ENCODE measurements at places on chromosomes 6 and 20.

DNA sequence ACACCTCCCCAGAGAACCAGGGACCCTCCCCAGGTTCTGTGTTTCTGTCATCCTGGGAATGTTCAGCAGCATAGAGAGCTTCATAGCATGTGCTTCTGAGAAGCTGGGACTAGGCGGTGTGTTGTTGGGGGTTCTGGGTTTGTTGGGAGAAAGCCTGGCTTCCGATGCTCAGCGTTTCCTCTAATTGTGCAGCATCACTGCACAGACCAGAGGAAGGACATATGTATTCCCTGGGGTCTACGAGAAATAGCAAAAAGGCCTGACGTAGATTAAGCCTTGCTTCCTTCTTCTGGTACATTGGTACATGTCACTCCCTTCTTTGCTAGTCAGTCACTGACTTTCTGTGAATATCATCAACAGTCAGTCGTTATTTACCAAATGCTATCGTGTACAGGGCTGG is 96.9 kb upstream of the SGK1 start:
- DNase-seq: no peak

- no peak for DNase-seq
Measured at GRCh38 chr6:106752641-106753040, 123.3 kb downstream of the QRSL1 start.

DNA sequence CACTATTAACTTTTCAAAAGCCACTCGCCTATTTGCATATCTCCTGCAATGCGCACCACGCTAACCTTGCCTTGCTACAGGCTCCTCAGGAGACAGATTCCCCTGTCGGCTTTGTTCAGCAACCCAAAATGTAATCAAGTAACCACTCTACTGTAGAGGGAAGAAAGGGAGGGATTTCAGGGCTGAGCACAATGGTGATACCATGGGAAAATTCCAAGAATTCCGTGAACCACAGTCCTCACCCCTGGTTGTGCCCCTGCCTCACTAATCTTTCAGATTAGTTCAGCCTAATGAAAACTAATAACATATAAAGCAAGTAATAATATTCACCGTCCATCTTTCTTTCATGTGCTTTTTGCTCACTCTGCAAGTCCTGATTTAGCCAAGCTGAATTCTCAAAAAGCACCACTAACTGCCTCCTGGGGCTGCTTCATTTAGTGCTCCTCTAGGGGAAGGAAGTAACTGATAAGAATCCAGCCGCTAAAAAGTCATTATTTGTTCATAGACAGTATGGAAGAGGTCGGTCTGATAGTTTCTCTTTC is 6.6 kb downstream of the CITED2 start:
- DNase-seq: no peak

DNA sequence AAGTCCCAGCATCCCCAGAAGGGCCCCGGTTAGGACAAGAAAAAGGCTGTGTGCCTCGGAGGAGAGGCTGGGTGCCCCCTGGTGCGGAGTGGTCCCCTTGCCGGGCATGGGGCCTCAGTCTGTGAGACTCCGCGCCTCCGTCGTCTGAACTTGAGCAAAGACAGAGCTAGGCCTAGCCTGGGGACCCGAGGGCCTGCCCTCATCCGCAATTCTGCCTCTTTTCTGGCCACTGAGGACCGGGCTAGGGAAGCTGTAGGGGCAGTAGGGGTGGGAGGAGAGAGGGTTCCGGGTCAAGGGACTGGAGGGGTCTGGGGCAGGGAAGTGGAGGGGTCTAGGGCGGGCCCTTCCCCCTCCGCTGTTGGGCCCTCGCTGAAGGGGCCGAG is 550 bp upstream of the HSPA12B start:
- DNase-seq: no peak

GRCh38 chr6:47424436-47424836 is 53.2 kb upstream of the CD2AP start:
- DNase-seq: no peak

GRCh38 chr6:15898693-15899092 is 230.2 kb upstream of the MYLIP start:
- no peak for DNase-seq

- DNase-seq: no peak
Measured at GRCh38 chr20:19737025-19737424, 21.0 kb upstream of the RIN2 start.

DNA sequence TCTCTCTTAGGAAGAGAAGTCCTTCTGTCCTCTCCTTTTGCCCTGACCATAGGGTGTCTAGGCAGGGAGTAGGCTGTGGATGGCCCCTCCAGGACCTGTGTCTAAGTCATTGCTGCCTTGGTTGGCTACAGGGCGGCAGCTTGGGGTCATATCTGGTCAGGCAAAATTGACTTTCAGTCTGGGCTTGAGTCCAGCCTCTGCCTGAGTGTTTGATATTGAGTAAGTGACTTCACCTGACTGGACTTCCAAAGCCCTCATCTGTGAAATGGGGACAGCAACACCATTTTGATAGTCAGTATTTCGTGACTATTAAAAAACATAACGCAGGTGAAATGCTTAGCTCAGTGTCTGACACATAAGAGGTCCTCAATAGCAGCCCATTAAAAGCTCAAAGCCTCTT is 4.6 kb downstream of the TGM3 start:
- no peak for DNase-seq

DNA sequence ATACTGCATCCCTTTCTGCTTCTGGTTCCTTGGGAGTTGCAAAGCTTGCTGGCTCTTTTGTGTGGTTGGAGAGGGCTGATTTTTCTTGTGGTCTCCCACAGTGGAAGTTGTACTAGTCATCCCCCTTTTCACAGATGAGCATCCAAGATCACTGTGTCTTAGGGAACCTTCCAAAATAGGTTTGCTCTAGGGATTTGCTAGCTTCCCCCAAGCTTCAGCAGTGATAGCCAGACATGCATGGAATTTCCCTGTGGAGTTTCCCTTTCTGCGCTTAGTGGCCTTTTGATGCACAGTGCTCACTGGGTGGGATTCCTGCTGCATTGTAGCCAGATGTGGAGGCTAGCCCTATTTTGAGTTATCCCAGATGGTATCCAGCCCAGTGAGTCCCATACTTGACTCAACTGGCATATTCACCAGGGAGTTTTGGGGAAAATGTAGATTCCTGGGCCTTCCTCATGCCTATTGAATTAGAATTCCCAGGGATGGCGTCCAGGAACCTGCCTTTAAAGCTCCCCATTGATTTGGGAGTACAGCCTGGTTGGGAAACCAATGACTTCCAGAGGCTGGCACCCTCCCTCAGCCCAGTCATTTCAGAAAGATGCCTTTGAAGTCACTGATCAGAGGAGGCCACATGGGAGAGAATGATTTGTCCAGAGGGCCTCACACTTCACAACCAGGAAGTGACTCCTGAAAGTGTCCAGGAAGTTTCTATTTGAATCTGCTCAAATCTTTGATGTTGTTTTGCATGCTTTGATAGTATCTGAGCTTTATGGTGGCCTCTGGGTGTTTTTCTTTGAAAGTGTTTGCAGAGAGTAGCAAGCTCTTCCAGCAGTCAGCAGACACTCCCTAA is 25.9 kb downstream of the PPARD start:
- DNase-seq: no peak

- DNase-seq: no peak
Measured at GRCh38 chr6:164502833-164503232, 806.6 kb downstream of the C6orf118 start.

GRCh38 chr6:131393433-131393832 is 179.6 kb upstream of the ARG1 start:
- DNase-seq: no peak

- peak; percentile 72 for DNase-seq
Measured at GRCh38 chr6:36759148-36759759, 61.6 kb downstream of the RAB44 start.

DNA sequence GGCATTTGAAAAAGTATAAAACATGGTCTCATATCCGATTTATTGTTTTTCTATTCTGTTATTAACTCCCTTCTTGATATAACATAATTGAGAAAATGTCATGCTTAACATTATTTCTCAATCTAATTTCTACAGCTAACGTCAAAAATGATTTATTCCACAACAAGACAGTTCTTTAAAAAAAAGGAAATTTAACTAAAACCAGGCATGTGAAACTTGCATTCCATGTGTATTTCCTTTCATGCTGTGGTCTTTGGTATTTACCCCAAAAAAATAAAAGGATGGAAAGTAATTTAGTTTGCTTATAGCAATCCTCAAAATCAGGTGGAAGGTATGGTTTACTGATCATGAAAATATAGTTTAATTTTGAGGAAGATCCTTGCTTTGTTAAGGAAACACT is 142.8 kb downstream of the COL21A1 start:
- DNase-seq: no peak

DNA sequence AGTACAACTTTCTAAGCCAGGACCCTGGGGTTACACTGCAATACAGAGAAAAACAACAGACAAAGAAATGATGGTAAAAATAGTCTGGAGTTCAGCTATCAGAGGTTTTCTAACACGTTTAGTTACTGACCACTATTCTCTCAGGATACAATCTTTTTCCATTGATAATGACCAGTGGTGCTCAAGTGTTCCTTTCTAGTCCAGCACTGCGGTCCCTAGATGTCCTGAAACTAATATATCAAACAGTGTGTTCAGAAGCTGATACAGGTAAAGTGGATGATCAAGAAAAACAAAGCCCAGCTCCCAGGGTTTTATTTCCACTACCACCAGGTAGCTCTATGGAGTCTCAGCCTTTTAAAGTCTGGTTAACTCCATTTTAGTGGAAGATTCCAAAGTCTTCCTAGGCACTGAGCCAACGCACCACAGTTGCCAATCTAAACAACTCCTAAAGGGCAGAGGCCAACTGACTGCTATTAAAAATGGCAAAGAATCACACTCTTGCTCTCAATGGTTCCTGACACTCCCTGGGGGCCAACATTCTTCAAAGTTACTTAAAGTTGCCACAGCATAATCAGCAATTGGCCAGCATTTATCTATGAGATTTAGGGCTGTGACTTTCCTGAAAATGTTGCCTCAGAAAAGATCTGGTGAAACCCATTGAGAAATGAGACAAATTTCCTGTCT is 38.2 kb downstream of the DZANK1 start:
- no peak for DNase-seq

DNA sequence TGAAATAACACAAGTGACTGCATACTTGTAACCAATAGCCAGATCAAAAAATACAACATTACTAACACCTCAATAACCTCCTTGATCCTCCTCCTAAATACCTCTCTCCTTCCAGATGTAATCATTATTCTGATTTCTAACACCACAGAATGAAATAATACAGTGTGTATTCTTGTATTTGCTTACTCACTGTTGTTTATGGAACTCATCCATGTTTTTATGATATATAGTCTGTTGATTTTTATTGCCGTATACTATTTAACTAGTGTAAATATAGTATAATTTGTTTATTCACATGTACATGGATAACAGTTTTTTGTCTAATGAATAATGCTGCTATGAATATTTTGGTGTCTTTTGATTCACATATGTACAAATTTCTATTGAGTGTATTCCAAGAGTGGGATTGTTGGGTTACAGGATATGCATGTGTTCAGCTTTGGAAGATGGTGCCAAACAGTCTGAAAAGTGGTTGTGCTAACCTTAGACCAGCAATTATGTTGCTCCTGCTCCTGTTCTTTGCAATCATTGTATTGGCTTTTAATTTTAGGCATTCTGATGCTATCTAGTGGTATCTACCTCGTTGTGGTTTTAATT is 11.5 kb downstream of the TTK start:
- no peak for DNase-seq

- DNase-seq: no peak
Measured at GRCh38 chr6:137581019-137581707, 87.0 kb upstream of the OLIG3 start.

DNA sequence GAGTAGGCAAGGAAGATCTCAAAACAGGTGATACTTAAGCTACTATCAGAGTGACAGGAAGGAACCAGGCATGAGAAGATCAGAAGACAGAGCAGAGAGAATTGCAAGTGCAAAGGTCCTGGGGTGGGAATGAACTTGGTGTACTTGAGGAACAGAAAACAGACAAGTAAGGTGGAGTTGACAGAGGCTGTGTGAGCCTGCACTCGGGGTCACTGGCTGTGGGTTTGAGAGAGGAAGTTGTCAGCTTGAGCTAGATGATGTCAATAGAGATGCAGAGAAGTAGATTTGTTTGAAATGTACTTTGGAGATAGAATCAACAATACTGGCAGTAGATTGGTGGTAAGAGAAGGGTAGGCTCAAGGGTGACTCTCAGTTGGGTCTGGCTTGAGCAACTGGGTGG is 209.5 kb downstream of the CLIC5 start:
- DNase-seq: no peak

DNA sequence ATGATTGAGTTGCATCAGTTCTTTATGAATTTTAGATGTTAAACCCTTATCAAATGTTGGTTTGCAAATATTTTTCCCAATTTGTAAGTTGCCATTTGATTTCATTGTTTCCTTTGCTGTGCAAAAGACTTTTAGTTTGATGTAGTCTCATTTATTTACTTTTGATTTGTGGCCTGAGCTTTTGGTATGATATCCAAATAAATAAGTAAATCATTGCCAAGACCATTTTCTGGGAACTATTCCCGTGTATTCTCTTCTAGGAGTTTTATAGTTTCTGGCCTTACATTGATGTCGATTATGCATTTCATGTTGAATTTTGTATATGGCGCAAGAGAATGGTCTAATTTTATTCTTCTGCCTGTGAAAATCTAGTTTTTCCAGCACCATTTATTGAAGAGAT is 13.4 kb downstream of the AIG1 start:
- DNase-seq: no peak

GRCh38 chr20:31861135-31861384 is 9.3 kb downstream of the DUSP15 start:
- DNase-seq: no peak

DNA sequence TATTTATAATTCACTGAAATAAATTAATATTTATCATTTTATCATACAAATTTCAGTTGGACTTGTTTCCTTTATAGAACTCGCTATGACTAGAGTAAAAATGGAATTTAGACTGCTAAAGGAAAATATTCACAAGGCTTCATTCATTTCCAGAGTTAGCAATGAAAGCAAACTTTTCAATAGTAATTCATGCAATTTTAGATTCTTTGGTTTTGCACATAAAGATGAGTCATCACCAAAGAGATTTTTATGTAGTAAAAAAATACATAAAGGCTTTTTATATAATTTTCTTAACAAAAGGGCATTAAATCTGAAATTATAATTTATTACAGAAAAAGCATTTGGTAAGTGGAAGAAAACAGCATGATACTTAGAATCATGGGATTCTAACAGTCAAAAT is 37.2 kb upstream of the STXBP5 start:
- no peak for DNase-seq

- DNase-seq: no peak
Measured at GRCh38 chr20:12413116-12413515, 495.4 kb downstream of the BTBD3 start.

DNA sequence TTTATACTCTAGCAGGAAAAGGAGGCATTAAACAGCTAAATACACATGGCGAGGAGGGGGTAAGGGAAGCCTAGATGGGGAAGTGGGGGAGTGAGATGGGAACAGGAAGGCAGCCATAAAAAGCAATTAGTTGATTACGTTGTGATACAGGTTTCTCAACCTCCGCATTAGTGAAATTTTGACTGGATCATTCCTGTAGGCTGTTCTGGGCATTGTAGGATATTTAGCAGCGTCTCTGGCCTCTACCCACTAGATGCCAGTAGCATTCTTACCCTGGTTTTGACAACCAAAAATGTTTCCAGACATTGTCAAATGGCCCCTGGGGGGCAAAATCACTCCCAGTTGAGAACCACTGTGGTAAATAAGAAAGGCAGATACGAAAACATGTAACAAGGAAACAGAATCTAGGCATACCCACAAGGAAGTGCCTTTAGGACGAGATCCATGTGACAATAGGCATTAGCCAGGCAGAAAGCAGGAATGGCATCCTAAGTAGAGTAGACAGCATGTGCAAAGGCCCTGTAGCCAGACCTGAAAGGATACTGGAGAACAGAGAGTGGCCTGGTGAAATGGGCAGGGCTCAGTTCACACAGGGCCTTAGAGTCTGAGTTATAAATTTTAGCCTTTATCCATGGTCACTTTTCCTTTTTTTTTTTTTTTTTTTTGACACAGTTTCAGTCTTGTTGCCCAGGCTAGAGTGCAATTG is 25.8 kb upstream of the PTPN1 start:
- no peak for DNase-seq

Measured in stimulated activated naive CD4-positive, alpha-beta T cell (primary cell).